Vagina (tissue), 2 donors: ENCODE measurements at places on chromosomes 3 and 15.

- no peaks in the 10 kb centered on the region for H3K36me3 ChIP-seq
- H3K27me3 ChIP-seq, result no peaks in the 10 kb centered on the region
- no peak overlapping the region for H3K4me3 ChIP-seq
- DNase-seq, result no peak
Measured at GRCh38 chr3:175608911-175609310, 749.8 kb downstream of the NAALADL2 start.

DNA sequence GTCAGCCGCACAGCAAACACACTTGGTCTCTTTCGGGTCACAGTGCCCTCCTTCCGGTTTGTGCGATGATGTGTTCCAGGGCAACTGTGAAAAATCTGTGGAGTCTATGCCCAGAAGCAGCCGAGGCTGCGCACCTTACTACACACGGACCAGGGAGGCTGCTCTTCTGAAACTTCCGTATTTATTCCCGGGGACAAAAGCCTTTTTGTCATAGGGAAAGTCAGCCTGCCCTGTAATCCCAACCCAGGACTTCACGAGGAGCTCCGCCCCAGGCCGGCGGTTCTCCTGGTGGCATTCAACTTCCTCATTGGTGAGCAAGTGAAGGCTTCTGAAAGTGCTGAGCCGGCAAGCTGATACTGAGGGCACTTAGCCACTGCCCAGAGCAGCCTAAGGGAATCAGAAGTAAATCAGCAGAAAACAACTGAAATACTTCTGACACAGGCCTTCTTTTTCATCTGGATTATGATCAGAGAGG, 126.5 kb downstream of the FMN1 start:
- no peaks in the 10 kb centered on the region for H3K27me3 ChIP-seq
- peak overlapping the region; percentile 7 for H3K4me3 ChIP-seq
- H3K27ac ChIP-seq, result peak overlapping the region; percentile 59
- DNase-seq, result no peak

DNA sequence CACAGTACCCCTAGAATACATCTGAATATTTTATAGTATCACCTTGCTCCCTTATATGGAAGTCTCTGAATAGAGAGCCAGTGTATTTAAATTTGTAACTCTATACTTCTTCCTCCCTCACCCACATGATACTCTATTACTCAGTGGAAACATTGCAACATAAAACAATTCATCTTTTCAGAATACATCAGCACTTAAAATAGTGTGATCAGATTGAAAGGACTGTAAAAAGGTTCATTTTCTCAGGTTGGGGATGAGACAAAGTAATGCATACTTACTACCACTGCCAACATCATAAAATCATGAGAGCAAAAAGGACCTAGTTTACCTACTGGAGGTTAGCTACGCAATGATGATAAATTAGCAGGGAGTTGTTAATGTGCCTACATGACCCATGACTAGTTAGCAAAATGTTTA, 13.8 kb upstream of the THRB start:
- H3K36me3 ChIP-seq, result no peaks in the 10 kb centered on the region
- no peaks in the 10 kb centered on the region for H3K27me3 ChIP-seq
- no peak overlapping the region for H3K27ac ChIP-seq
- no peak for DNase-seq
- no peaks in the 10 kb centered on the region for H3K4me1 ChIP-seq

DNA sequence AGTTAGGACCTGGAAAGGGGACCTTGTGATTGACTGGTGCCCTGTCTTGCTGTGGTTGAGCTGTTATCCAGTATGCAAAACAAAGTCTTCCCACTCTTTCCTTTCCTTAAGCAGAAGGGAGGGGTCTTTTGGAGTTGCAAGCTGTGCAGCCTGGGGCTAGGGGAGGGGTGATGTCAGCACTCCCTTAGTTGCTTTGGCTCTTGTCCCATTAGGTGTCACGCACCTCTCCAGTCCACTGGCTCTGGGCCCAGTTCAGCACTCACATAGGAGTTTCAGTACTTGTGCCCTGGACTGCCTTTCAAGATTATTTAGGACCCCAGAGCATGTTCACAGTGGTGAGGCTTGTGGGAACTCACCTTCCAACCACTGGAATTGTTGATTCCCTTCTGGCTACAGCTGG, 238.5 kb downstream of the DOCK3 start:
- H3K4me1 ChIP-seq, result no peaks in the 10 kb centered on the region
- no peak overlapping the region for H3K4me3 ChIP-seq
- no peaks in the 10 kb centered on the region for H3K36me3 ChIP-seq
- no peak for DNase-seq
- H3K27me3 ChIP-seq, result no peaks in the 10 kb centered on the region

DNA sequence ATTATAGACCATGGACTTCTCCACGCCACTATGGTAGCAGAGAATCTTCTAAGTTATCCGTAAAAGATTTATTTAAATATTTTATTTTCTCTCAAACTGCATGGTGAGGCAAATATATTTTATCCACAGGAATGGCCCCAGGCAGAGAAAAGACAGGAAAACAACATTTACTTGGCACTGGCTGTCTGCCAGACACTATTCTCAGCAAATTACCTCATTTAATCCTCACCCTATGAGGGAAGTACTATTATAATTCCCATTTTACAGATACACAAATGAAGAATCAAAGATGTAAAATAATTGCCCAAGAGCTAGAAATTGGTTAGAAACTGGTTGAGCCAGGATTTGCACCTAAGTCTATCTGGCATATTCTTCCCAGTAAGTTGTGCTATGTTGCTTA, 361.4 kb upstream of the IL12A start:
- no peak overlapping the region for H3K4me3 ChIP-seq
- no peak overlapping the region for H3K27ac ChIP-seq
- no peaks in the 10 kb centered on the region for H3K36me3 ChIP-seq
- H3K27me3 ChIP-seq, result no peaks in the 10 kb centered on the region
- no peak for DNase-seq

DNA sequence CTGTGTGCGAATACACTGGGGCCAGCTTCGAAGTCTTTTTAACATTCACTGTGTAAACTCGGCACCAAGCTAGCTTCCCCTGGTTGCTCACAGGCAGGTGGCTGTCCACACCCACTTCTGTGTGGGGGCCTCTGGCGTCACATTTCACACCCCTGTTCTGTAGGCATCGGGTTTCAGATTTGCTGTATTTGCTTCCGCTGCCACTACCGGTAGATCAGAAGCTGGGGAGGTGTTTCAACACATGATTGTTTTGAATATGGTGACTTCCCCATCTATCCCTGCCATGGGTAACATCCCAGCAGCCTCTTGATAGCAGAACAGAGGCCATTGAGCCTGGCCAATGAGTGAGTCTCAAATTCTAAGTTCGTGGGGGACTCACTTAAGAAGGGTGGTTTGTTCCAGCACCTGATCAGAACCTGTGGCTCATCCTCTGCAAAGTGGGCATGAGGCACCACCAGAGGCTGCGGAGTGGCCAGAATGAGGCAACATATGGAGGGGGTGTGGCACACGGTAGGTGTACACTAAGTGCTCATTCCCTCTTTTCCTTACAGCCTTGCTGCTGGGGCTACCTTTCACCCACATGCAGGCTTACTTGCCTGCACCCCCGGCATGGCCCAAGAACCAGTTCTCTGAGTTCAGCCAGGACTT, 61.5 kb downstream of the IQSEC1 start:
- H3K4me1 ChIP-seq, result peaks cover 5% of the 10 kb centered on the region
- H3K36me3 ChIP-seq, result no peaks in the 10 kb centered on the region
- no peaks in the 10 kb centered on the region for H3K27me3 ChIP-seq
- DNase-seq, result no peak
- H3K27ac ChIP-seq, result peak overlapping the region; percentile 25
- H3K4me3 ChIP-seq, result no peak overlapping the region

DNA sequence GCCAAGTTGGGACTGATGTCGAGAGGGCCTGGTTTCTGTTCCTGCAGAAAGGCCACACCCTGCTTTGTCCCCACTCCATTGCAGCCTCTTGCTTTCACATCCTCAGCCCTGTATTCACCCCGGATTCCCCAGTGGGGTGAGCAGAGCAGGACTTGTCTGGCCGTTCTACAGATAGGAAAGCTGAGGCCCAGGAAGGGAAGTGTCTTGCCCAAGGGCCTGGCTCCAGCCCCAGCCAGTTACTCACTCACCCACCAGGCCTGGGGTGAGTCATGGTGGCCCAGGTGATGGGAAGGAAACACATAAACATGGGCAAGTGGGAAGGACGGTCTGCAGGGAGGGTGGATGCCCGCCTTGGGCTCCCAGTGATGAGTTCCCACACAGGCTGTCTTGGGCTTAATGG, 6.1 kb upstream of the DUSP7 start:
- no peak overlapping the region for H3K4me3 ChIP-seq
- H3K4me1 ChIP-seq, result peaks cover 66% of the 10 kb centered on the region
- peak overlapping the region; percentile 47 for H3K27ac ChIP-seq
- no peaks in the 10 kb centered on the region for H3K36me3 ChIP-seq
- H3K27me3 ChIP-seq, result no peaks in the 10 kb centered on the region

DNA sequence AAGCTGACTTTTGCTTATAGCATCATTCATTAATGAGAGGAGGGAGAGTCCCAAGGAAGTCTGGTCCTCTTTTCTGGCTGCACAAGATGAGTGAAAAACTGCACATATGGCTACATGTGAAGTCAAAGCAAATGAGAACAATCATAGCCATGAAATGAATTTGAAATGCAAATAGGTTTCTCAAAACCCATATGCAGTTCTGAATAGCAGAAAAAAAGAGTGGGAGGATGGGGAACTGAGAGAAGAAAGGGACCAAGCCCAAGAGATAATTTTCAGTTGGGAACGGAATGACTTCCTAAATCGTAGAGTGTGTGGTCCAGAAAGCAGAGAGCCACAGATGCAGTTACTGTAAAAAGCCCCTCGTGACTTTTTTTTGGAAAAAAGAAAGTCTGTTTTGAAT, 66.3 kb downstream of the GTPBP8 start:
- H3K4me3 ChIP-seq, result no peak overlapping the region
- H3K36me3 ChIP-seq, result no peaks in the 10 kb centered on the region
- H3K27ac ChIP-seq, result no peak overlapping the region
- no peaks in the 10 kb centered on the region for H3K27me3 ChIP-seq
- DNase-seq, result no peak

GRCh38 chr15:100339999-100340398, 1.8 kb downstream of the ADAMTS17 start:
- H3K27me3 ChIP-seq, result no peaks in the 10 kb centered on the region
- peak; percentile 83 for DNase-seq
- no peak overlapping the region for H3K27ac ChIP-seq
- H3K4me3 ChIP-seq, result no peak overlapping the region

GRCh38 chr15:47885920-47886319, 168.6 kb downstream of the SEMA6D start:
- no peaks in the 10 kb centered on the region for H3K27me3 ChIP-seq
- peaks cover 5% of the 10 kb centered on the region for H3K4me1 ChIP-seq
- DNase-seq, result no peak
- no peaks in the 10 kb centered on the region for H3K36me3 ChIP-seq

DNA sequence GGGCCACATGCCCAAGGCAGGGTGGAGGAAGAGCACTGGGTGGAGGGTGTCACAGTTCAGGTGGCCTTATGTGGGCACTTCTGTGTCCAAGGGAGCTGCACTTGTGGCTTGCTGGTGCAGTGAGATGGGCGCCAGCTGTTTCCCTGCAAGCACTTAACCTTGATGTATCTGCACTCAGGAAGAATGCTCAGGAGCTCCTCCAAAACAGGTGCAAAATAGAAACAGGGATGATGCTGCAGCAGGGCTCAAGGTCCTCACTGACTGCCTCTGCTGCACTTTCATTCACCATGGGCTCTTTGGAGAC, 151.3 kb downstream of the CADPS start:
- no peak overlapping the region for H3K4me3 ChIP-seq
- H3K27me3 ChIP-seq, result no peaks in the 10 kb centered on the region
- no peaks in the 10 kb centered on the region for H3K4me1 ChIP-seq
- H3K36me3 ChIP-seq, result no peaks in the 10 kb centered on the region

GRCh38 chr3:139620438-139620837, 57.3 kb downstream of the NMNAT3 start:
- no peak overlapping the region for H3K4me3 ChIP-seq
- no peak overlapping the region for H3K27ac ChIP-seq
- no peak for DNase-seq
- no peaks in the 10 kb centered on the region for H3K4me1 ChIP-seq

DNA sequence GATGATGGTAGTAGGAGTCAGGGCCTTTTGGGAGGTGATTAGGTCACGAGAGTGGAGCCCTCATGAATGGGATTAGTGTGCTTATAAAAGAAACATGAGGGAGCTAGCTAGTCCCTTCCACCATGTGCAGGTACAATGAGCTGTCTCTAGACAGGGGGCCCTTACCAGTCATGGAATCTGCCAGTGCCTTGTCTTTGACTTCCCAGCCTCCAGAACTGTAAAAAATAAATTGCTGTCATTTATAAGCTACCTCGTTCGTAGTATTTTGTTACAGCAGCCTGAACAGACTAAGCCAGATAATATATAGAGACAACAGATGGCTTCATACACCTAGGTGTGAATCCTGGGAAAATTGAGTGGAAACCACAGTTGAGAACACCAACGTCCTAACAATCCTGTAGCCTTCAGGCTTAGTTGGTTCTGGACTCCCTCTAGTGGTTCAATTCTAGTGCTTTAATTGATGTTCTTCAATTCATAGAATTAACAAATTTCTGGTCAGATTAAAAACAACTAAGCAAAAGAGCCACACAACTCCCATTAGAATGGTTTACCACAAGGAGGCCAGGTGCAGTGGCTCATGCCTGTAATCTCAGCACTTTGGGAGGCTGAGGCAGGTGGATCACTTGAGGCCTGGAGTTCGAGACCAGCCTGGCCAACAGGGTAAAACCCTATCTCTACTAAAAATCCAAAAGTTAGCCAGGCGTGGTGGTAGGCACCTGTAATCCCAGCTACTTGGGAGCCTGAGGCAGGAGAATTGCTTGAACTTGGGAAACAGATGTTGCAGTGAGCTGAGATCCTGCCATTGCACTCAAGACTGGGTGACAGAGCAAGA, 21.3 kb upstream of the GATM start:
- no peaks in the 10 kb centered on the region for H3K27me3 ChIP-seq
- no peak overlapping the region for H3K4me3 ChIP-seq
- no peaks in the 10 kb centered on the region for H3K36me3 ChIP-seq
- H3K4me1 ChIP-seq, result peaks cover 25% of the 10 kb centered on the region

DNA sequence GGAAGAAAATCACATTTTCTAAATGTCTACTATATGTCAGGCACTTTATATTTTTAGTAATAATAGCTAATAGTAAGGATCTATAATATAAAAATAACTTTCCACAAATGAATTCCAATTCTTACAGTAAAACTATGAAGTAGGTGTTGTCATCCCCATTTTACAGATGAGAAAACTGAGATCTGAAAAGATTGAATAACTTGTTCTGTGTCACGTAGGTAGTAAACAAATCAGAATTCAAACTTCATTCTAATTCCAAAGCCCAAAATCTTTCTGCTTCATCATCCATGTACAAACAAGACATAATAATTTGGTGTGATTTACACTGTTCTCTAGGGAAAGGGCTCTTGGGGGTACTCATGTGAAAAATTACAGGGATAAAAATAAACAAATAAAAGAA, 130.3 kb downstream of the THRB start:
- no peaks in the 10 kb centered on the region for H3K27me3 ChIP-seq
- H3K4me3 ChIP-seq, result no peak overlapping the region

GRCh38 chr3:183487016-183487415, 58.6 kb upstream of the MCF2L2 start:
- no peak overlapping the region for H3K27ac ChIP-seq
- no peak overlapping the region for H3K4me3 ChIP-seq
- H3K36me3 ChIP-seq, result no peaks in the 10 kb centered on the region
- H3K27me3 ChIP-seq, result no peaks in the 10 kb centered on the region

GRCh38 chr3:82596805-82597204, 835.4 kb upstream of the GBE1 start:
- no peak overlapping the region for H3K27ac ChIP-seq
- H3K27me3 ChIP-seq, result no peaks in the 10 kb centered on the region
- no peak overlapping the region for H3K4me3 ChIP-seq
- no peak for DNase-seq
